ENCODE measurements at places on chromosomes 7 and 10.

DNA sequence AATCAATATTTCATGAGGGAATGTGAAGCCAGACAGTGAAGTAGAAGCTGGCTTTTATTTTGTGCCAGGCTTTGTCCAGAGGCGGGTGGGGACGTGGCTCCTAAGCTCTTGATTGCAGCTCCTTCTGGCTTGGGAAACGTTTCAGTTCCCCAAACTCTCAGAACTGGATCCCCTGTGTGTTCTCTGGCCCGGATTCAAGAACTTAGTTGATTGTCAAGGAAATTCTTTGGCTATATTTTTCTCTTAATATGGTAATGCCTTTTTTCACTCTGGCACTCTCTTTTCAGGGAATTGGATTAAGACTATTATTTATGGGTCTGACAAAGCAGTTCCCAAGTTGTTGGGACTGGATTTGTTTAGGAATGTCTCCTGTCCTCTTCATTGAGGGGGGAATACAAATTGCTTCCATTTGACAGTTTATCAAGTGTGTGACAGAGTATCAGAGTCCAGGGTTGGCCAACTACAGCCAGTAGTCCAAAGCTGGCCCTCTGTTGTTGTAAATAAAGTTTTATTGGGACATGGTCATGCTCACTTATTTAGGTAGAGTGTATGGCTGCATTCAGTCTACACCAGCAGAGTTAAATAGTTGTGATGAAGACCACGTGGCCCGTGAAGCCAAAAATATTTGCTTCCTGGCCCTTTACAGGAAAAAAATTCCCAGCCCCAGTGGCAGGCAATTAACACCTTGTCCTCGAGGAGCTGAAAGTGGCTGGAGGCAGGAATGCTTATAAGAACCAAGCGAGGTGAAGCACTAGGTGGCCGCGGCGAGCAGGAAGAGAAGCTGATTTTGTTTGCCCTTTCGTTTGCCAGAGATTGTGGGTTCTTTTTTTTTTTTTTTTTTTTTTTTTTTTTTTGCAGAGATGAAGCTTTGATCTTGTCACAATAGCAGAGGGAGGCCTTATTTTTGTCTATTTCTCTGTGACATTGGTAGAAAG is 34.3 kb downstream of the HTRA1 start:
- DNase-seq = no peak

DNA sequence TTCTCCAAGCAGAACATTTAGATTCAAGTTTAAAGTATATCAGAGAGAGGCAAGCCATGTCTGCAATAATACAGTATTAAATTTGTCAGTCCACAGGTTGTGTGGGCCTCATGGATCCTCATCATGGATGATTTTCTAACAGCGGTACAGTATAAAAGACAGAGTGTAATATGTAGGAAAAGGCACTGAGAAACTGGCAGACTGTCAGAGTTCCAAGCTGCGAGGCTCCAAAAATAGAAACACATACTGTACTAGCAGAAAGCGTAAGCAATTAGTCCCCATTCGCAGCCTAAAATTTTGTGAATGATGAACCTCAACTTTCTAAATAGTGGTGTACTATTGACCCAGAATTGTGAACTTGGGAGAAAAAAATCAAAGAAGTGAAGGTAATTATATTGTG is 933.3 kb downstream of the XPNPEP1 start:
- DNase-seq = no peak

- DNase-seq = no peak
These were observed 70.6 kb downstream of the WAPL start for GRCh38 chr10:86450806-86451603.

GRCh38 chr7:34675749-34676374 is 17.8 kb downstream of the NPSR1 start:
- no peak for DNase-seq

GRCh38 chr7:96430356-96430755 is 108.5 kb upstream of the SLC25A13 start:
- DNase-seq = no peak

DNA sequence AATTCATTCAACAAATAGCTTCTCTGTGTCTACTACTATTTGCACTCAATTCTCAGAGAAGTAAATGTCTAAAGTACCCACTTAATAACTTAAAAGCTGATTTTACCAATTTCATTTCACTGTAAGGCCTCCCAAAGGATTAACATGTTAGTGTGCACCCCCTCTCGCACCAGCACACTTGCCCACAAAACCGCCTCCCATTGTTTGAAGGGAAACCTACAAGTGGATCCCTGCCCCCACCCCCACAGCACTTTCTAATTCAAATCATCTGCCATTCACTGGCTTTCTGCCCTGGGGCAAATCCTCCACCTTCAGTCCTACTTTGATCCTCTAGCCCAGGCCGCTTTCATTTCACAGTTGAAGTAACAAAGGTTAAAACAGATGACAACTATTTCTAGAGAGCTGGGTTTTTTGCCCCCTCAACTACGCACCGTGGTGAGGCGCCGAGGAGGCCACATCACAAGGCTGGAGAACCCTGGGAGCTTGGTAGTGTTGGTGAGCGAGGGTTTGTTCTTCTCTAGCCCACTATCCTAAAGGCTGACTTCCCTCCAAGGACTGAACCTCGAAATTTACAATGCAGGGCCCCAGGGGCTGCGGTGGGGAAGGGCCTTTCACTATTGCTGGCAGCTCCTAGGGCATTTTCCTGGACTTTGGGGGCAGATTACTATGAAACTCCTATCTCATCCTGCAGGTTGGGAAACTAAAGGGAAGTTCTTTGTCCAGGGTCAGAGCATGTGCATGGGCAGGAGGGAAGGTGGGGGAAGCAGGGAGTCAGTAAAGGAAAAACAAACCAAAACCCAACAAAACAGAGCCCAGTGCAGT is 517.4 kb upstream of the ZMIZ1 start:
- DNase-seq = no peak

DNA sequence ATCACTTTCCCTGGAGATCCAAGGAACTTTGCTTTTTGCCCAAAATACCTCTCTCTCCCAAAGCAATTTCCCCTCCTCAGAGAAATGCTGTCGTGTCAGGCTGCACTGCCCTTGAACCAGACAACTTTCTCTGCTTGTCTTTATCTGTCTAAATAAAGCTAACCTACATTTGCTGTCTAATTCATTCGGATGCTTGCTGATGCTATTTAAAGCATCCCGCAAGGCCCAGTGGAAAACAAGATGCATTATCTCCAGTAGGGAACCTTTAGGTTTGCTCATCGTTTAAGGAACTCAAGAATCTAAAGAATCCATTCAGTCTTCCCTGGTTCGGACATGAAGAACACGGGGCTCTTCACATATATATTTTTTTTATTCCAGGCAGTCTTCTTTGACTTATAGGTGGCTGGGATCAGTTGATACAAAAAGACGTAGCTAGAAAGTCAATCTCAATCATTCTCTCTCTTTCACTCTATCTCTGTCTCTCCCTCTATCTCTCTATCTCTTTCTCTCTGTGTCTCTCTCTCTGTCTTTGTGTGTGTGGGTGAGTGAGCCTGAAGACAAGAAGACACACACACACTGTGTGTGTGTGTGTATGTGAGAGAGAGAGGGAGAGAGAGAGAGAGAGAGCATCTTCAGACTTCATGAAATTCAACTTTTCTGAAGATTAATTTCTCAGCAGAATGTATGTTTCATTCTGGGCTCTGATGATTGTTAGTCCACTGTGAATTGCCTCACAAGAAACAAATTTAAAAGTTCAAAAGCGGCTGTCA is 92.8 kb upstream of the MKLN1 start:
- DNase-seq = no peak

GRCh38 chr10:48450233-48450740 is 143.8 kb downstream of the MAPK8 start:
- DNase-seq = peak; percentile 37

DNA sequence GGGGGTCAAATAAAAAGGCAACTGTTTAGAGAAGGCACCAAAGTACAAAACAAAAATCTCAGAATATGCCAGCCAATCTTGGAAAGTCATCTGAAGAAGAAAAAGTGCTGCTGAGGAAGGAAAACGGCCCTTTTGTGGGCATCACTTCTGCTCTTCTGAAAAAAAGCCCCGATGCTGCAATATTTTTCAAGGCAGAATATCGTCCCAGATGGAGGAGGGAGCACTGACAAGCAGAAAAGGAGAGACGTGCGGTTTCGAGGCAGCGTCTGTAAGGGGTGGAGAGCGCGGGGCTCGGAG is 959 bp upstream of the ATRNL1 start:
- DNase-seq = no peak

GRCh38 chr7:102917436-102918353 is 4.9 kb downstream of the LRRC17 start:
- no peak for DNase-seq

GRCh38 chr7:40008223-40008815 is 58.3 kb downstream of the CDK13 start:
- DNase-seq = no peak

GRCh38 chr10:74926791-74927585 is 100.6 kb downstream of the KAT6B start:
- no peak for DNase-seq

GRCh38 chr10:26412932-26413331 is 25.2 kb upstream of the APBB1IP start:
- no peak for DNase-seq

DNA sequence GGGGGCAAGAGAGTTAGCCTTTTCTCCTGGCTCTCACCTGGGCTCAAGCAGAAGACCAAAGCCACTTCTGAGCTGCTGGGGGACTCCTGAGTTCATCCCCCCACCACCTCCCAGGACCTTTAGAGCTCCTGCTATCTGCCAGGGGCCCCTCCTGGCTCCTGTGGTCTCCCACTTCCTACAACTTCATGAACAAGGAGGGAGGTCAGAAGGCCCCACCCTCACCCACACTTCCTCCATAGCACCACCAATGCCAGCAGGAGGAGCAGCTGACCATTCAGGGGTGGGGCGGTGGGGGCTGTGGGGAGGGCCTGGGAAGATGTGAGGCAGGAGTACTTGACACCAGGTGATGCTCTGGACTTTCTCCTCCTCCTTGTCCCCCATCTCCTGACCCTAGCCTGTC is 32.6 kb upstream of the ADCYAP1R1 start:
- no peak for DNase-seq

DNA sequence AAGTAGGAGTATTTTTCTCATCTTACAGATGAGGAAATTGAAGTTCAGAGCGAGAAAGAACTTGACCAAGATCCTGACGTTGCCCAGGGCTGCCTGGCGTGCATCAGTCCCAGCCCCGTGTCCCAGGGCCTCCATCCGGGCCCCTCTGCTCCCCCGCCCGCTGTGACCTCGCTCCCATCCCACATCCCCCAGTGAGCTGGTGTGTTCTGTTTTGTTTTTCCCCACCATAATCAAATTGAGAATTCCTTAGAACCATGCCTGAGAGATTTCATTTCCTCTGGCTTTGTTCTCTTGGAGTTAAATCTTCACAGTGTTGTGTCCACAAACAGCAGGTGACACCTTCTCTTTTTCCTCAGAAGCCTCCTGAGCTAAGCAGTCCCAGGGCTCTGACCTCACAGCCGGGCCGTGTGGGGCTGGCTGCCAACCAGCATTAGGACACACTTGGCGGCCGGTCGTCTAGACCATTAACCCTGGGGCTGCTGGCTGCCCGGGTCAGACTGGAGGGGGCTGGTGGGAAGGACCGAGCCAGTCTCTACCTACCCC is 44.3 kb downstream of the PFKP start:
- DNase-seq = no peak

DNA sequence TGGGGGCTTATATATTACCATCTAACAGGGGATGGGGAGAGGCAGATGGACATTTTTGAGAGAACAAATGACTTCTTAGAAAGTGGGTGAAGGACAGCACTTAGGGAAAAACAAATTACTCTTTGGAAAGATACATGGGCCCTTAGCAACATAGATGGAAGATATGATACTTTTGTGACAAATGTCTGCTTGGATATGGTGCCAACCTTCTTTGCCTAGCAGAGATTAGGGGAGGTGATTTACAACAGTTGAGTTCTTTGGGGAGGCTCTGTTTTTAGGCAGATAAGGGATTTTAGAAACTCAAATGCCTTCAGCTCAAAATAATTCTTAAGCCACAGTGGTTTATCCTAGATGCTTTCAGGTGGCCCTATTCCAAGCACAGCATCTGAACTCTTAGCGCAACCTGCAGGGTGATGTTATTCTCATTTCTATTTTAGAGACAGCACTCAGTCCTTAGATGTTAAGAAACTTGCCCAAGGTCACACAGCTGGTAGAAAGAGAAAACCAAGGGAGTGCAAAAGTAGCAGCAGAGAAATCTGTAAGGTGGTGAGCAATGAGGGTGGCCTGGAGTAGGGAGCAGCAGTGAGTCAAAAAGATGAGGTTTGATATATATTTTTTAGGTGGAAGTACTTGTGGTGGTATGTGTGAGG is 75.1 kb upstream of the KMT2E start:
- no peak for DNase-seq

DNA sequence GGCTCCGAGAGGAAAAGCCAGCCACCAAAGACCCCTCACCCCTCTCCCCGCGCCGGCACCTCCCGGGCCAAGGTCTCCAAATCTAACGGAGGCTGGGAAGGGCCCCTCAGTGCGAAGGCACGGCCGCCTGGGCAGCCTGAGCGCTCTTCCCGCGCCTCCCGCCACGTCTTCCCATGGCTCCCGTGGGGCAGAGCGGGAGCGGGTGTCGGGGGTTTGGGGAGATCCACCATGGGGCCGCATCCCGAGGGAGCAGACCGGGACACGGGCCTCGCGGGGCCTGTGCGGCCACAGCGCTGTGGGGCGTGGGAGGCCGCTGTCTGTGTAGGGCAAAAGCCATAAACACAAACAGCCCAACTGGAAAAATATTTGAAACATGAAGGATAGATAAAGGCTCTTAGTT is 22.4 kb downstream of the GPER1 start:
- no peak for DNase-seq

- no peak for DNase-seq
These were observed 689.7 kb upstream of the IGFBP3 start for GRCh38 chr7:46610746-46611145.

GRCh38 chr7:27420702-27421101 is 178.1 kb downstream of the EVX1 start:
- DNase-seq = no peak

DNA sequence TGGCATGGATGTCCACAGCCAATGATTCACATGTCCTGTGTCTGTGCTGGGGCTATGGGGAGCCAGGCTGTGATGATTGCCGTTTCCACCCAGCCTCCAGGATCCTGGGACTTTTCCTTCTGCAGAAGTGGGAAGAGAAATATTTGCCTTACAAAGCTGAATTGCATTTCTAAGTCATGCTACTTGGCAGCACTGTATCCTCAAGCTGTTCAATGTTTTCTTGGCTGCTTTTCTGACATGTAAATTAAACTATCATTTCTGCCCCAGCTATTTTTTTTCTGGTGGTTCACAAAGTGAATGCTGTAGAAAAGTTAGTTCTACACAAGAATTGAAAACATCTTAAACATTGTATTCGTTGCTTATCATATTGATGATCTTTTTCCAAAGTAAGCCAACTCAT is 51.9 kb upstream of the TCERG1L start:
- DNase-seq = no peak

DNA sequence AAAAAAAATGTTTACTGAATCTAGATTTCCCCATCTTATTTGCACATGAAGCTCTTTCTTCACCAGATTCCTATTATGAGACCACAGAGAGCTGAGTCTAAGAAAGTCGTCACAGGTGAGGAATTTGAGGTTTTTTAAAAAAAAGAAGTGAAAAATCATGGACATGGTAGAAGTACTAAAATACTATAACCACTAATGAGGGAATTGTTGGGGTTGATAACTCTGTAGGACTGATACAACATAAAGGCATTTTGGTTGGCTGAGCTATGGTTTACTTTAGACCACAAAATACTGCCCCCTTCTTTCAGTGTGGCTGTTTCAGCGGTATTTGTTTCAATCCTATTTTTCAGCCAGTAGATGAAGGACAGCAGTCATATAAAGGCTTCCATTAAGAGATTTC is 1111.3 kb downstream of the TYW1 start:
- DNase-seq = no peak

All from activated CD8-positive, alpha-beta memory T cell treated with anti-CD3 and anti-CD28 coated beads, Interleukin-2, amount 50 U/mL, for 48 hours (primary cell).